ENCODE measurements at places on chromosomes 2 and 18. TPM values are rescaled to one million over a fixed set of nuclear protein-coding genes. Genes with fewer than 3 reads are reported as not detected.

DNA sequence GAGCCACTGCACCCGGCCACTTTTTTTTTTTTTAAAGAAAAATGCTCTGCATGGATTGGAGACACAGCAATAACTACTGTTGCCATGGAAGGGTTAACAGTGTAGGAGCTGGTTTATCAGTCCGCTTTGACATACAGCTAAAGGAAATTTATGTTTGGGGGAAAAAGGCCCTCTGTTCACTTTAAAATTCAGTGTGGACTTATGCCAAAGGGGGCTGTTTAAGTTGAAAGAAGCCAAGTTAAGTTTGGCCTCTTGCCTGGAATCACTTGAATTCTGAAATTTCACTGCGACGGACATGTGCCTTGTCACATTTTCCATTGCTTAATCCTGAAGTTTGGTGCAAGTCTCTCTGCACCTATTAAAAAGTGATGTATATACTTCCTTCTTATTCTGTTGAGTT is 3.1 kb downstream of the KCNE4 start:
- DNase-seq: no peak

GRCh38 chr2:16683576-16683975 is 17.9 kb upstream of the CYRIA start:
- no peak for DNase-seq

- no peak for DNase-seq
Measured at GRCh38 chr18:23879544-23879943, 135.0 kb upstream of the TTC39C start.

DNA sequence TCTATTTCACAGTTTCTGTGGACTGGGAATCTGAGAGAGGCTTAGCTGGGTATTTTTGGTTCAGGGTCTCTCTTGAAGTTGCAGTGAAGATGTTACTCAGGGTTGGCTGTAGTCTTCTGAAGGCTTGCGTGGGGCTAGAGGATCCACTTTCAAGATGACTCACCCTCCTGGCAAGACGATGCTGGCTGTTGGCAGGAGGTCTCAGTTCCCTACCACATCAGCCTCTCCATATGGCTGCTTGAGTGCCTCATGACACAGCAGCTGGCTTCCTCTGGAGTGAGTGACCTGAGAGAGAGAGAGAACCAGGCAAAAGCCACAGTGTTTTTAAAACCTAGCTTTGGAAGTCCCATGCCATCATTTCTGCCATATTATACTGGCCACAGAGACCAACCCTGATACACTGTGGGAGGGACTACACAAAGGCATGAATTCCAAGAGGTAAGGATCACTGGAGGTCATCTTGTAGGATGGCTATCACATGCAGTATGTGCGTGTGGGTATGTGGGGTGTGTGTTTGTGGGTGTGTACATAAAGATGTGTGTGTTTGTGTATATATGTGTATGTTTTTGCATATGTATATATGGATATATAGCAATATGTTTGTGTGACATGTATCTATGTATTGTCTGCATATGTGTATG is 25.1 kb downstream of the DNPEP start:
- peak; percentile 93 for DNase-seq

The BARD1 gene
- total RNA-seq: 23.7 TPM

GRCh38 chr18:49490246-49490762 is 3.3 kb upstream of the C18orf32 start:
- DNase-seq: no peak

- DNase-seq: no peak
Measured at GRCh38 chr2:30731706-30732105, 75.5 kb downstream of the CAPN13 start.

GRCh38 chr2:65514555-65515195 is 82.3 kb upstream of the SPRED2 start:
- DNase-seq: no peak

GRCh38 chr2:66573821-66574233 is 138.9 kb downstream of the MEIS1 start:
- peak; percentile 14 for DNase-seq

GRCh38 chr2:99743146-99743545 is 253.3 kb upstream of the REV1 start:
- no peak for DNase-seq

GRCh38 chr2:196659844-196660243 is 20.3 kb downstream of the CCDC150 start:
- DNase-seq: no peak

- no peak for DNase-seq
Measured at GRCh38 chr2:17515652-17516051, 2.6 kb downstream of the RAD51AP2 start.

The DCC gene
- total RNA-seq: 0.24 TPM

The METTL8 gene
- 52.6 TPM for total RNA-seq

The ANKRD53 gene
- total RNA-seq: not detected

DNA sequence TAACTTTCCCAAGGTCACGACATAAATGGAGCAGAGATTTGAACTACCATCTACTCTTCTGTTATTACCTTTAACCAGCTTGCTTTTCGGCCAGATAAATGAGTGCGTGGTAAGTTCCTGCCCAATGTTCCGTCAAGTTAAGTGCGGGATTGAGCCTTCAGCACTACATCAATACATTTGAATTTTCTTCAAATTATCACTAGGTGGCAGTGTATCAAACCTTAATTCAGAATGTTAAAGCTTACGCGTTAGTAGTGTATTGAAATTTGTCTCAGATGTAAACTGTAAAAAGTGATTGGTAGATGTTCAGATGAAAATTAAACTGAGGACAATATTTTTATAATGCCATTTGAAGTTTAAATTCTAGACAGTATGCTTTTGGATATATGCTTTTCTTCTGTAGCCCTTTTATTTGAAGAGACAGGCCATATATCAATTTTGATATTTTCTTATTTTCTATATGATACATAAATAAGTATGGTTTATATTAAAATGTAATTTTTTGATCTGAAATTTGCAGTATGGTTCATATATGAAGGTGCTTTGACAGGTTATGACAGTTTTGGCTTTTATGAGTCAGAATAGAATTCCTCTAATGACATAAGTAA is 681.3 kb downstream of the ADCYAP1 start:
- peak; percentile 39 for DNase-seq

The LYPD1 gene
- 28.6 TPM for total RNA-seq

The ATP6V1B1 gene
- total RNA-seq: not detected

DNA sequence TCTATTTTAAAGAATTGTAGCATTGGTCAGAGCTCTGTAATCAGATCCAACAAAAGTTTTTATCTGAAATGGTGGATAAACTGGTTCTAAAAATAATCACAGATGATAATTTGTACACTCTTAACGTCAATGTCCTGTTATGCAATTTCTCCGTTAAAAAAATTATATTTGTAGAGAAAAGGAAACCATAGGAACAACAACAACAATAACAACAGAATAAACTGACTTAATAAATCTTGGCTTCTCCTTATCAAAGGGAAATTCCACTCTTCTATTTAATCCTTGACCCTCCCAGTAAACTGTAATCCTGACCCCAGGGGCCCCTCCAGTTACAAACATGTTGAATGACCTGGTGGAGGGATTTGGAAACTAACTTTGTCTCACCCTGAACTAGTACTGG is 78.6 kb upstream of the ZFP36L2 start:
- no peak for DNase-seq

The NDUFV2 gene
- 300 TPM for total RNA-seq

The CFAP65 gene
- total RNA-seq: 0.26 TPM

DNA sequence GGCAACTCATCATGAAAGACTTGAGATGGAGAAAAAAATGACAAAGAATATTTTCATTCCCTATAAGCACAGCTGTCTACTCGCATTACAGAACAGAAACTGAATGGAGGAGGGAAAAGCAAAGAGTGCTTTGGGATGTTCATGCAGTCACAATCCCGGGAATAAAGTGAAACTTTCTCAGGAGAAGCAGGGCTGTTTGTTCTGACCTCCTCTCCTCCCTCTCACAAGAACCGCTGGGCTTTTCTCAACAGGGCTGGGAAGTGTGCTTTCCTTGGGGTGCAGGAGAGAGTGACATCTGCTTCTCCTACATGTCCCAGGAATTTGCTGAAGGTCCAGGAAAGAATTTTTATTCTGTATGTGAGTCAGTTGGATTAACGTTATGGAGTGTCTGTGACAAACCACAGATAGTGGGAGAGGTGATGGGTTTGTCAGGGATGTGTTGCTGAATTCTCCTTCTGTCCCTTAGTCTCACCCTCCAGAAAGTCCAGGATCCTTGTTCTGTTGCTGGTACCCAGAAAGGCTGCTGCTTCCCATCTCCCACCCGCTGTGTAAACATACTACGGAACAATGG is 125.6 kb downstream of the HRH4 start:
- no peak for DNase-seq

GRCh38 chr18:36527051-36527450 is 229.5 kb downstream of the FHOD3 start:
- DNase-seq: no peak

DNA sequence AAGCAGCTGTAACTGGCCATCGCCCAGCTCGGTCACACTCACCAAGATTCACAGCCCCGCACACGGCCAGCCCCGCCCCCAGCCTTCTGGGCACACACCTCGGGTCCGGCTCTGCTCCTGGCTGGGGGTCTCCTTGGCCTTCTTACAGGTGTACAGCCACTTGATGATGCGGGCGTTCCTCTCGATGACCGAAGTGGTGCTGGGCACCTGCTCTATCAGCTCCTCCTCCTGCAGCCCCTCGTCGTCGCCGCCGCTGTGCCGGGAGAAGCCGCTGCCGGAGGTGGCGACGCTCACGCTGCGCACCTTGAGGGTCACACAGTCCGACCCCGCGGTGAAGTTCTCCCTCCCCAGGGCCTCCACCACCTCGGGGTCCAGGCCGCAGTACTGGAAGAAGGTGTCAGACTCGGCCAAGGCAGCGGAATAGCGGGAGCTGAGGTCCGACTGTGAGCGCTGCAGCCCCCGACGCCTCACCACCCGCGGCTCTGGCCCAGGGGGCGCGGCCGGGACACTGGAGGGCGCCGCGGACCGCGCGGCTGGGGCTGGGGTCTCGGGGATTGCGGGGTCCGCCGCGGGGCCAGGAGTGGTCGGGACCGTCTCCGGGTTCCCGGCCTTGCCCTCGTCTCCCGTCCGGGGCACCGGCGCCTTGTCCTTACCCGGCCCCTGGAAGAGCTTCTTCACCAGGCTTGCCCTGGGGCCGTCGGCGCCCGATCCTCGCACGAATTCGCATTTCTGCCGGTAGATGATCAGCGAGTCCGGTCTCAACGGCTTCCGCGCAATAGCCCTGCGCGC is 769 bp downstream of the FAM110C start:
- no peak for DNase-seq

DNA sequence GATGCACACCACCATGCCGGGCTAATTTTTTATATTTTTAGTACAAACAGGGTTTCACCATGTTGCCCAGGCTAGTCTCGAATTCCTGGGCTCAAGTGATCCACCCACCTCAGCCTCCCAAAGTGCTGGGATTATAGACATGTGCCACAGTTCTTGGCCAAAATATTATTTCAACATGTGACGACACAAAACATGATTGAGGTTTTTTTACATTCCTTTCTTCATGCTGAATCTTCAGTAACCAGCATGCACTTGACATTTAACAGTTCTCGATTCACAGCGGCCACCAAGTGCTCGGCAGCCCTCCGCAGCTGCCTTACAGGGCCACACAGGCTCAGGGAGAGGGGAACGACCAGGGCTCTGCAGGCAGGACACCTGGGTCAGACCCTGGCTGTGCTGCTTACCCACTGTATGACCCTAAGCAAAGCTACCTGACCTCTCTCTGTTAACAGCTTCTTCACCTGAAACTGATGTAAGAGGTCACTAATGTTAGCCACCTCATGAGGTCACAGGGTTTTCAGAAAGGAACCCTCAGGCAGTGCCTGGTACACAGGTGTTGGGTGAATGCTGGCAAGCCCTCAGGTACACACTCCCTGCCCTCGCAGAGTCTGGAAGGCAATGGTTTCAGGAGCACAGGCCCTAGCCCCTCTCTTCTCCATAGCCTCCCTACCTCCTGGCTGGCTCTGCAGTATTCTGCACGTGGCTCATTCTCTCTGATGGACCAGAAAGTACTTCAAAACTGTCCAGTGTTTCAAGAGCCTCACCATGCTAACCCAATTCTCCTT is 25.7 kb downstream of the TUBB6 start:
- DNase-seq: no peak

GRCh38 chr18:76314015-76314414 is 181.0 kb downstream of the ZNF516 start:
- no peak for DNase-seq

GRCh38 chr18:56461151-56461550 is 177.2 kb downstream of the TXNL1 start:
- DNase-seq: no peak

The PROC gene
- 2.7 TPM for total RNA-seq

- DNase-seq: no peak
Measured at GRCh38 chr2:168781191-168781817, 21.1 kb upstream of the NOSTRIN start.

The PDE11A gene
- total RNA-seq: 0.91 TPM

DNA sequence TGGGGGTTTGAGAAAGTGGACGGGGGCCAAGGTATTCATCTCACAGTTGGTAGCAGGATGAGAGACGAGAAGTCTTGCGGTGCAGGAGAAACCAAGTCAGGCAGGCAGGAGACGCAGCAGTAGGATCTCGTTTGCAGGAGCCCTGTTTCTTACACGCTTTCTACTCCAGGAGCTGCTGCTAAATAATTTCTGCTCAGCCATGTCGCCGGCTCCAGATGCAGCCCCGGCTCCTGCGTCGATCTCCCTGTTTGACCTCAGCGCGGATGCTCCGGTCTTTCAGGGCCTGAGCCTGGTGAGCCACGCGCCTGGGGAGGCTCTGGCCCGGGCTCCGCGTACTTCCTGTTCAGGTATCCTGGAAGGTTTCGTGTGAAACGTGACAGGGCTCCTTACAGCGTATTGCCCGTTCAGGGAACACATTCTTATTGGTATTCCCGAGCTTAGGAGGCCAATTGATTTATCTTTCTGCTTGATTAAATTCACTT is 494 bp downstream of the ANKZF1 start:
- DNase-seq: peak; percentile 40

The KATNAL2 gene
- 5.1 TPM for total RNA-seq

GRCh38 chr2:154740361-154740760 is 41.9 kb downstream of the KCNJ3 start:
- no peak for DNase-seq
